ENCODE measurements at places on chromosomes 11 and 22.

DNA sequence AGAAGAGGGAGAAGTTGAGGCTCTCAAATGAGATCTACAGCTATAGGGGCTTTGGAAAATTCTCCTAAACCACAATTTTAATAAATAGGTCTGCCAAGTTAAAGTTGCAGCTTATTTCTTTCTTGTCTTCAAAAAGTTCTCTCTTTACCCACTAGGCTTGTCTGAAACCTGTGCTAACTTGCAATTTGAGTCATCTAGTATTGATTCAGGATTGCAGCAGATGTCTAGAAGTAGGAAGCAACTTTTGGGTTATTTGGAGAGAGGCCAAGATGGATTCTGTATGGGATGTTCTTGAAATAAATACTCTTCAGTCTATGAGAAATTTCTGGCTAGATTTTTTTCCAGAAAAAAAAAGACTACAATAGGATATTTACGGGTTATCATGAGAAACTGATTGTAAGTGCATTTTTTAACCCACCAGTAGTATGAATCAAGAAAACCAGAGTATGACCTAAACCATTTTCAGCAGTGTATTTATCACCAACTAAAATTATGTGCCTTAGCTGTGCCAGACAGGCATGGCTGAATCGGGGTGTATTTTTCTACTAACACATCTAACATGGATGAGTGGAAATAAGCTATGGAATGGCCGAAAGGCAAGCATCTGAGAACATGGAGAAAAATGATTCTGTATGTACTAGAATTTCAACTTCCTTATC lies 4.9 kb upstream of the RAB38 start:
- DNase-seq: no peak

DNA sequence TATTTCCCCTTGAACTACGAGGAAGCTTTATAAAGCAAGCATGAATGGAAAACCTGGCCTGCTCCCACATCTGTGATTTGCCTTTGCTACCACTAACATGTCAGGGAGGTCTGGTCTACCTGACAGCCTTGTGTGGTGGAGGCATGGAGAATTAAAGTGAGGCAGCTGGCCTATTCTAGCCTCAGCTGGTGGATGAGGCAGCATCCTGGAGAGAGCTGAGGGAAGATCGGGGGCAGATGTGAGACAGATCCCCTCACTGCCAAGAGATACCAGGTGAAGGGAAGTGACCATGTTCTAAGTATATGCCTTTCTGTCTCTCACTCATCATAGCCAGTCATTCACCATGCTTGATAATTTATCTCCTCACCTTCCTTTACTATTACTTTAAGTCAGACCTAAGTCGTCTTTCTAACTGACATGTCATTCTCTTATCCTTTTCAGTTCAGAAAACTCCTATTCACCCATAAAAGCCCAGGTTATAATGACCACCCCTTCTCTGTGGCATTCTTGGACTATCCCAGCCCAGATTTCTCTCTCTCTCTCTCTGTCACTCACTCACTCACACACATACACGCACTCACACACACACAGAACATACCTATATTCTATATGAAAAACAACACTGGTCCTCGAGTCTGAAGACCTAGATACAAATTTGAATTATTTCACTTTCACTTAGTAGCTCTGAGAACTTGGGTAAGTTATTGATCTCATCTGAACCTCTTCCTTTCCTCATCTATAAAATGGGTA lies 90.7 kb downstream of the CSNK2A3 start:
- DNase-seq: no peak

- no peak for DNase-seq
These were observed 11.3 kb upstream of the WBP2NL start for GRCh38 chr22:41987276-41987675.

DNA sequence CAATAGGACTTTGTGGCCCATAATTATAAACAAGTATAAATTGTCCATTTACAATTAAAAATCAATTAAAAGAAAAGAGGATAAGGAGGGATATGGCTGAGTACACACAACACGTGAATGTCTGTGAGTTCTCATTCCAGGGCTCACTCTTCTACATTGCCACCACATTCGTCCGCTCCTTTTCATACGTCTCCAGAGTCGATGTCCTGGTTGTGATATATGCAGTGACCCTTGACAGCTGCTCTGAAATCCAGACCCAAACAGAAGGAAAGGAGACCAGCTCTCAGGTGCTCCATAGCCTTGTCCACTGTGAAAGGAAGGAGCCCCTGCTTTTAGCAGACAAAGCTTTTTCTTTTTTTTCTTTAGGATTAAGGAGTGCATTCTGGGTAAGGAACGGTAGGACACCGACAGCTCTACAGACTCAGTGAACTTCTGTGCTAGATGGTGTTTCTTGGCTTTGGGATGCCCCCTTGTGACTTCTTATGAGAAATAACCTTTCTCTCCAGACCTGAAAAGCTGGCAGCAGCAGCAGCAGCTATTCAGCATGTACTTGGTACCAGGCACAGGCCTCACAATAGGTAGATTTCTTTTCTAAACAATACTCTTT lies 19.7 kb upstream of the DNAJB13 start:
- no peak for DNase-seq

GRCh38 chr11:132943706-132944568 lies 588.4 kb downstream of the OPCML start:
- DNase-seq: no peak

GRCh38 chr11:133180201-133180600 lies 352.1 kb downstream of the OPCML start:
- no peak for DNase-seq

DNA sequence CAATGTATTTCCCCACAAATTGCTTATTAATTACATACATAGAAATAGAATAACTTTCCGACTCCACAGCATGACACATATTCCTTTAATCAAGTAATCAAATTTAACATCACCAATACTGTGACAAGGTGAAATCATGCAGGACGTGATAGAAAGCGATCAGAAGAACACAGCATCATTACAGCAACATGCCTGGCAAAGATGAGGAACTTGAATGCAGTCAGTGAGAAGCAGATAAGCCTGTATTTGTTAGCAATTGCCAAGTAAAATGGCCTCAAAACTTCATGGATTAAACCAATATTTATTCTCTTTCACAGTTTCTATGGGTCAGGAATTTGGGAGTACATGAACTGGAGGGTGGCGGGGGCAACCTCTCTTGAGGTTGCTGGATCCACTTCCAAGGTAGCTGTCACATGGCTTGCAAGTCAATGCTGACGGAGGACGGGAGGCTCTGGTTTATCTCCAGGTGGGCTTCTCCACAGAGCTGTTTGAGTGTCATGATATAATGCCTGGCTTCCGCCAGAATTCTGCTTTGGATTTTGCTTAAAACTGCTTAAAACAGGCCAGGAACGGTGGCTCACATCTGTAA lies 12.0 kb upstream of the TEAD1 start:
- no peak for DNase-seq

GRCh38 chr11:78868563-78868962 lies 293.9 kb upstream of the NARS2 start:
- no peak for DNase-seq

DNA sequence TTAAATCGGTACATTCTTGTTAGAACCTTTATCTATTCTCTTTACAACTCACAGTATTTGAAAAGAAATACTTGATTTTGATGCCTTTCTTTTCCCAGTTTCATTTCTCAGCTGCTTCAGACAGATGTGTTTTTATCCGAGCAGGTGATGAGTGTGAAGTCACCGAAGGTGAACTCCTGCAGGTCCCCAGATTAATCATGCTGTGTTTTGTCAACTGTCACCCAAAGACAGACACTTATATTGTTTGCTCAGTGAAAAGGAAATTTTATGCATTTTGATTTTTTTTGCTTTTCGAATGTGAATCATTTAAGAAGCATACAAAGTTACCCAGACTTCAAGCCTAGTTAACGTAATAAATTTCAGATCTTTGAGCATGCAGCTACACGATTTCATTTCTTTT lies 7.8 kb upstream of the TMPRSS13 start:
- no peak for DNase-seq

GRCh38 chr11:1570531-1570895 lies 1.6 kb downstream of the DUSP8 start:
- DNase-seq: no peak

- no peak for DNase-seq
These were observed 26.3 kb downstream of the CTR9 start for GRCh38 chr11:10777393-10777793.
